Stimulated activated CD8-positive, alpha-beta memory T cell treated with anti-CD3 and anti-CD28 coated beads, Interleukin-4, amount 100 ng/mL, for 48 hours (primary cell): ENCODE measurements at places on chromosomes 2 and 18.

DNA sequence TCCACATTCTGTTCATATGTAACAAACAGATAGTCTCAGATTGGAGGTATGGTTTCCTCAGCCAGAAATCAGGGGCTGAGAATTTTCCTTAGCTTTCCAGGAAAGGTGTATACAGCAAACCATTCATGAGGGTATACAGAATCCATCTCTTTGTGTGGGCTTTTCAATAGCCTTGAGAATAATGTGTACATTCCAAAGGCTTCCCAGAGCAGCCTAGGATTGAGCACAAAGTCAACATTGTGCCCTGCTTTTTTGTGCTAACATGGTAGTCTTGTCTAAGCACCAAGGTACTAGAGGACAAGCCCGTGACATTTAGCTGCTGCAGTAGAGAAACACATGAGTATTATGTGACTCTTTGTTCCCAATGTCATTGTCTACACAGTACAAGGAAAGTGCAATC, 322.1 kb upstream of the TANK start:
- no peak for DNase-seq

DNA sequence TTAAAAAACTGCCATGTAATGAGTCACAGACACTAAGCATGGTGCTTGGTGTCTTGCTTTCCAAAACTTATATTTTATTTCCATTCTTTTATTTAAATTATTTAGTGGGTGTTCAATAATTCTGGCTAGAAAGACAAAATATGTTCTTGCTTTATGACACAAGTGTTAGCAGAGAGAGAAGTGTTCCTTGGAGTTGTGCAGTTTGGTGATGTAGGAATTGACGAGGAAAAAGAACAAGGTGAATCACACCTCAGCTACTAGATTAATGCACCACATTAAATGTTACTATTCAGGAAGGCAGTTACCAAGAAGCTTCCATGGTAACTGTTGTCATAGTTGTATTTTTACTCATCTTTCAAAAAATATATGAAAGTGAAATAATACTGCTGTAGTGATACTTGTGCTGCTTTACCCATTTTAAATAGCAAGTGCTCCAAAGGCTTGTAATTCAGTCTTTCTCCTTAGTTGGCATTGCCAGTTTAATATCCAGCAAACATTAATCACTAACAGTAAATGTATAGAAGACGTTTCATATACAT, 28.3 kb downstream of the ADAM23 start:
- DNase-seq = no peak

GRCh38 chr2:104344985-104345384, 508.9 kb upstream of the POU3F3 start:
- no peak for DNase-seq

GRCh38 chr2:50820176-50820575, 211.8 kb downstream of the NRXN1 start:
- DNase-seq = no peak

DNA sequence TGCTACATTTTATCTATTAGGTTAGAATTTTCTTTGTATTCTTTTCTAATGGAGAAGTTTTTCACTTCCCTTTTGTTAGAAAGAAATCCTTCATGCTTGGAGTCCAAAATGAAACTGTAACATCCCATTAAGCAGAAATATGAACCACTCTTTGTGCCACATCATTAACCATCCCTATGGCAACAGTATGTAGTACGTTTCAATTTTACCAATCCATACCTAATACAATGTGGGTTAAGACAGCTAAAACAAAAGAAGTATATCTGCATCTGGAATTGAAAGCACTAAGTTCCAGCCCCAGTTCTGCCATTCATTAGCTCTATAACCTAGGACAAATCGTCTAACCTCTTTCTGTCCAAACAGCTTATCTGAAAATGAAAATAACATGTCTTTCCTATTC, 409.2 kb upstream of the SPHKAP start:
- no peak for DNase-seq

DNA sequence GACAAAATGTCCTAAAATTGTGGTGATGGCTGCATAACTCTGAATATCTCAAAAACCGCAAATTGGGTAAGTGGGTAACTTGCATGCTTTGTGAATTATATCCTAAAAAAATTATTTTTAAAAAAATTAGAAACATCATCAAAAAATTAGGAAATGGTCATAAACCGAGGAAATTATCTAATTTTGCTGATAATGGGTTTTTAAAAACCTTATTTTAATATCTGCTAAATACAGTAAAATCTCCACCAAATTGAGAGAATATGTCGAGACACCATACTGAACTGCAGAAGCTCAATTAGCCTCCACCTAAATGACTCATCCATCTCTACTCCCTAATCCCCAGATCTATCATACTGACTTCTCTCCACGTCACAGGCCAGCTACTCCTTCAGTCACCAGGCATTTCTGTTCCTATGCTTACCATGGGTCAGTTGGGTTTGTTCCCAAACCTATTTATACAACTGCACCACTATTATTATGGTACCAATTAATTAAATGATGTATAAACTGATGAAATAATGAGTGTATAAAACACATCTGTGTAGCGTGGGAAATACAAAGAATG, 36.1 kb downstream of the SPIRE1 start:
- no peak for DNase-seq

- no peak for DNase-seq
Measured at GRCh38 chr2:103459283-103459682, 697.5 kb downstream of the TMEM182 start.

GRCh38 chr2:26193578-26194231, 20.8 kb downstream of the GAREM2 start:
- no peak for DNase-seq

DNA sequence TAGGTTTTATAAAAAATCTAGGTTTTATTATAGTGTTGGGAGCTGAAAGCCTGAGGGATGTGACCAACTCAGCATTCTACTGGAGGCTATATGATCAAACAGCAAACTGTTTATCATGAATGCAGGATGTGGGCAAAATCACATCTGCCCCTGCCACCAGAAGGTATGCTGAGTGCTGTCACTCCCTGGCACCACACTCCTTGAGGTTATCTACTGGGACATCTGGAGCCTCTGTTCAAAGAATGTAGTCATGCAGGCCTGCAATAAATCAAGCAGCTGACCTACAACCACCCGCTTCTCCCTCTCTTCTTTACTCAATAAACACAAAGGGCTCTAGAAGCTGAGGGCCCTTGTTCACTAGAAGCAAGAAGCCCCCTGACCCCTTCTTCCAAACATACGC, 328.4 kb upstream of the DDX18 start:
- no peak for DNase-seq

DNA sequence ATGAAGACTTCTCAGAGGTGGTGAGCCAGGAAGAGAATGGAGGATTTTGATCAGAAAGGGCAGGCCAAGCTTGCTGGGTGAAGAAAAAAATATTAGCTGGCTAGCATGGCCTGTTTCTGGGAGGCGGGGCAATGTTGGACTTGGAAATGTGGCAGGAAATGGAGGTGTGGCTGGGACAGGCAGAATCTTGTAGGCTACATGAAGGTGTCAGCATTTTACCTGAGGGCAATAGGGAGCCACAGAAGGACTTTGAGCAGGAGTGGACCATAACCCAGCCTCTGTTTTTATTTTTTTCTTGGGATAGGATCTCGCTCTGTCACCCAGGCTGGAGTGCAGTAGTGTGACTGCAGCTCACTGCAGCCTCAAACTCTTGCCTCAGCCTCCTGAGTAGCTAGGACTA, 31.7 kb downstream of the EMX1 start:
- DNase-seq = no peak

- DNase-seq = no peak
Measured at GRCh38 chr2:122643725-122644329, 888.4 kb downstream of the TSN start.

GRCh38 chr2:27241761-27242613, 20.9 kb downstream of the SLC30A3 start:
- no peak for DNase-seq

GRCh38 chr2:239303711-239304532, 96.9 kb downstream of the HDAC4 start:
- DNase-seq = no peak

DNA sequence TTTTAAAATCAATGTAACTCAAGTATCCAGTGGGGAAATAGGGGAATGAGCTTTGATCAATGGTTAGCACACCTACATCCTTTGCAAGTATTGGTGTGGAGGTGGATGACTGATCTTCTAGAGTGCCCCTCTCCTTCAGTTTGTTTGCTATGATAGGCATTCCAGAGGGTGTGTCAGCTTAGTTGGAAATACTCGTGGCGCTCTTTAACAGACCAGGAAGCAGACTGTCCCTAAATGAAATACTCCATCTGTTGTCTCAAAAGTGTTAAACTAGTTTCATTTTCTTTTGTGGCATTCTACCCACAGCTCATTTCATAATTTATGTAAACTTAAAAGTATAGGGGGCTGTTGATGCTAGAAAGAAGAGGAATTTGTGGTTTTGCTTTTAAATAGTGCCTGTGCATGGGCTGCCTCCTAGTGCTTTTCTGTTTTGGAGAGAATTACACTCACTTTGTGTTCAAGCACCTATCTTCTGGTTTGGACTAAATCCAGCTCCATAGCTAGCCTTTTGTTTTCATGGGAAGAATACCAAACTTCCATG, 66.2 kb downstream of the STAT1 start:
- DNase-seq = no peak

DNA sequence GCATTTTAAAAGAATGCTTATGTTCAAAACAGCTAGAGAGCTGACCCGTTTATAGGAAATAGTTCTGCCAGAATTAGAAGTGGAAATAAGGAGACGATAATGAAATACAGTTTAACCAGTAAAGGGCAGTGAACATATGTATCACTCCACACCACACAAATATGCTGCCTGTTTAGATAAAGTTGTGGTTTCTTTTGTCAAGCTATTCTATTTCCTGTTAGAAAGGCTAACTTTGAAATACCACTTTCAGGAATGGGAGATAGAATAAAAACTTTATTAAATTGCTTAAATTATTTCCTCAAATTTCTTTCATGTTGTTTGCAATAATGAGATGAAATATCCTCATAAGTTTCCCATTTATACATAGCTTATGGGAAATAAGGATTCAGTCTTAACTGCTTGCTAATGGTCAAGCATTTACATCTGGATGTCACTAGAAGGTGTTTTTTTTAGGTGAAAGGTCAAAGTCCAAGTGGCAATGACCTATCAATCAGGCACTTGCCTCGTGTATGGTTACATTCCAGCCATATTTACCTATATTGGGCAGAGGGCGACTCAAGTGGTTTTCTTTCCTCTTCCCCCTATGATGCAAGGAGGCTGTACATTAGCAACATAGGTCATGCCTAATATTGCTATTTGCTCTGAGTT, 148.9 kb downstream of the ZEB2 start:
- no peak for DNase-seq

- no peak for DNase-seq
Measured at GRCh38 chr2:113134717-113135116, 7.3 kb downstream of the IL1RN start.

DNA sequence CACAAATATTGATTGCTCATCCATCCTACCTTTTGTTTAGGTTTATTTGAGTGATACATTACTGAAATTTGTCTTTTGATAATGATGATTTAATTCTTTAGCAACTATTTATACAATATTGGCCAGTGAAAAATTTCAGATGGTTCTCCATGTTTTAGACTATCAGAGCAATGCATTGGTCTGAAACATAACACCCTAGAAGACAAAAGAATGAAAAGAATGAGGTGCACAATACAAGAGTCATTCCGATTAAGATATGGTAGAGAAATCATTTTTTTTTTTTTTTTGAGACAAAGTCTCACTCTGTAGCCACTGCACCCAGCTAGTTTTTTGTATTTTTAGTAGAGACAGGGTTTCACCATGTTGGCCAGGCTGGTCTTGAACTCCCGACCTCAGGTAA, 197.4 kb upstream of the FAM98A start:
- no peak for DNase-seq

DNA sequence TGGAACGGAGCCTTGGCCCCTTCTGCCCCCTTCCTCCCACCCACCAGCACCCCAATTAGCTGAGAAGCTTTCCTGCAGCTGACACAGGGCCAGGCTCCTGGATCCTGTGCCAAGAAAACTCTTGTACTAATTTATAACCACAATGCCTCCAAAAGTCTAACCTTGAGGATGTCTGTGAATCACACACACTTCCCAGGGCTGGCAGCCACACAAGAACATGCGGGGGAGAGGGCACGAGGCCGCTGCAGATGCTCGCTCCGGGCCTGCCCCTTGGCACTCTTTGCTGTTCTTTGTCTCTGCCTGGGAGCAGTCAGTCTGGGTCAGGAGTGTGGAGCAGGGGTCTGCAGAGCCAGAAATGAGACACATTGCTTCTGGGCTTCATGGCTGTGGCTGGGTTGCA, 62.7 kb upstream of the KIF5C start:
- DNase-seq = no peak

- DNase-seq = no peak
Measured at GRCh38 chr2:145593991-145594614, 1074.2 kb upstream of the ZEB2 start.

GRCh38 chr2:61898810-61899209, 6.7 kb upstream of the COMMD1 start:
- DNase-seq = no peak

DNA sequence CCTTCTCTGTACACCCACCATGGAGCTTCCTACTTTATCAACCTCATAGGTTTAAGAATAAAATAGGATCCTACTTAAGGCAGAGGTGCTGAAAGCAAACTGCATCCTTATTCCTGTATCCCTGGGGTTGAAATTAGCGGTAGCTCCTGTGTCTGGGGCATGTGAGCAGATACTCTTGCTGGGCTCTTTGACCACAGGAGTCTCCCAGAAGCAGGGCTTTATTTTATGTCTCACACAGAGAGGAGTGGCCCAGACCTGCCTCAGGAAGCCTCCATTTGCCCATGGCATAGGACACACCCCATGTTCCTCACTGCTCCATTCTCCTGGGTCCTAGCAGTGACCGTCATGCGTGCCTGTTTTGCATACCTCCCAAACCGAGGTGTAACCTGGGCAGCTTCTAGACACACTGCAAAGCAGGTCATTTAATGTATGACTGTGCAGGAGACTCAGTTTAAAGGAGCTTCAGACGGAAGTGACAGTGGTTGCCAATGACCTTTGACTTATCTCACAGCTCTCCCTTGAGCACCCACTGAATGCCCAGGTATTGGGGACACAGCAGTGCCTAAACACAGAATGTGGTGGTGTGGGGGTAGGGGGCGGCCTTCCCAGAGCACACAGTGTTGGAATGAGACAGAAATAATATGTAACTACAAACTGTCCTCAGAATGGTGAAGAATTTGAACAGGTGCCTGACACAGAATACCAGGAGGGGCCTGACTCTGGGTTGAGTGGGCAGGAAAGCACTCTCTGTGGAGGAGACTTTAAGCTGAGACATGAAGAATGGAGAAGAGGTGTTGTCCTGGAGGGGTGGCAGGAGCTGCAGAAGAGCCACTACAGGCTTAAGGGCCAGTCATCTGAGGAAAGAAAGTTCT, 3.7 kb downstream of the TMEM37 start:
- no peak for DNase-seq

GRCh38 chr18:70246061-70246466, 40.6 kb upstream of the RTTN start:
- no peak for DNase-seq

GRCh38 chr2:119527999-119528398, 3.7 kb upstream of the SCTR start:
- no peak for DNase-seq

DNA sequence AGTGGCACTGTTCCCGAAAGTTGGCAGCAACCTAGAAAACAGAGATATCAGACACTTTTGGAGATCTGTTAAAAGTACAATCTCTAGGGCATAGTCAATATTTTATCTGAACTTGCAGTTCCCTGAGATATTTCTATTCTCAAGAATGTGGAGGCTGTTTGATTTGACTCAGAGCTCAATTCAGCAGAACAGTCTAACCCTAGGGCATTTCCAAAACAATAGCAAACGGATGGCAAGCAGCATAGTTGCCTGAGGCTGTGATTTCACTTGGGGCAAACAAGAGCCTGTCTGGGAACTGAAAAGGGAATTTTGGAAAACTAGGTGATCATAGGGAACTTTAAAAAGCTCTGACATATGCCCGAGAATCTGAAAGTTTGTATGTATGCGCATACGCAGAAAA, 772.8 kb upstream of the LRRTM1 start:
- no peak for DNase-seq
